ENCODE measurements at places on chromosomes 5 and 9.

- DNase-seq, result no peak
These were observed 43.0 kb downstream of the GNAQ start for GRCh38 chr9:77988630-77989029.

DNA sequence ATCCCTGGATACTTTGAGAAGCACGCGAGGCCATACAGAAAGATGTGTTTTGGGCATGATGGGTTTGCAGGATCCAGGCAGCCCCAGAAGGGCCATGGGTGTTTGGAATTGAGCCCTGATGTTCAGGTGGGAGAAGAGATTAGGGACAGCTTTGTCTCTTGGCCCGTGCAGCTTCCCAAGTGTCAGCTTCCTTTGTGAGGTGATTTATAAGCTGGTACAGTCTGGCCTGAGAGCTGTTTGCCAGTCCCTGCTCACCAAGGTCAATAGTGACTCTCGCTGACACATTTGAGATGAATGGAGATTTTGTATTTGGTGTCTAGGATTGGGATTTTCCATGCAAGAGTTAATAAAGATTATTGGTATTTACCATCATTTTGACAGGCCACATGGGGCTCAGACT is 165.9 kb downstream of the ICE1 start:
- no peak for DNase-seq

- DNase-seq, result no peak
These were observed 43.3 kb upstream of the CTSL start for GRCh38 chr9:87682618-87683017.

DNA sequence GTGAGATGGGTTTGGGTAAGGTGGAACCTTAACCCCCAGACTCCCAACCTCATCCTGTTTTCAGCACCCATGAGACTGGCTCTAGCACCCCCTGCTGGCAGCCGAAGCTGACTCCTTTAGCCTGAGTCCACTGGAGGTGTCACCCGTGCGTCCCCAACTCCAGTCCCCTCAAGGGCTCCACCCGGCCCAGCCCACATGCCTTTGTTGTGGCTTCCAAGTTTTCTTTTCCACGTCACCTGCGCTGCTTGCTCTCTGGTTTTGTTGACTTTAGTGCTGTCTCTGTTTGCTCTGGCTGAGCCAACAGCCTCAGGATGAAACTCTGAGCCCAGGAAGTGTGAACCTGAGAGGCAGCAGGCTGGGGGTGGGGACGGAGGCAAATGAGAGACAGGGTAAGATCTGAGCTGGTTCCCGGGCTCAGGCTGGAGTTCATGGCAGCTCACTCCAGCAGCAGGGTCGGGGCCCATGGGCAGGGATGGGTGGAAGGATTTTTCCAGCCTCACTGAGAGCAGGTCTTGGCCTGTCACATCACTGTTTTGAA is 13.2 kb upstream of the AQP7 start:
- no peak for DNase-seq

- peak; percentile 65 for DNase-seq
These were observed 43.3 kb upstream of the TJP2 start for GRCh38 chr9:69130456-69131441.

GRCh38 chr5:132466433-132467286 is 23.9 kb downstream of the IRF1 start:
- no peak for DNase-seq

- DNase-seq, result peak; percentile 99
These were observed 76.3 kb downstream of the MUSK start for GRCh38 chr9:110744715-110745384.

- DNase-seq, result no peak
These were observed 77.7 kb upstream of the SELENOP start for GRCh38 chr5:42889311-42889933.

GRCh38 chr9:87102126-87102525 is 154.8 kb upstream of the GAS1 start:
- DNase-seq, result no peak

GRCh38 chr9:124309667-124310084 is 51.9 kb downstream of the NEK6 start:
- DNase-seq, result peak; percentile 91

- DNase-seq, result no peak
These were observed 67.0 kb downstream of the ZNF366 start for GRCh38 chr5:72440207-72440638.

DNA sequence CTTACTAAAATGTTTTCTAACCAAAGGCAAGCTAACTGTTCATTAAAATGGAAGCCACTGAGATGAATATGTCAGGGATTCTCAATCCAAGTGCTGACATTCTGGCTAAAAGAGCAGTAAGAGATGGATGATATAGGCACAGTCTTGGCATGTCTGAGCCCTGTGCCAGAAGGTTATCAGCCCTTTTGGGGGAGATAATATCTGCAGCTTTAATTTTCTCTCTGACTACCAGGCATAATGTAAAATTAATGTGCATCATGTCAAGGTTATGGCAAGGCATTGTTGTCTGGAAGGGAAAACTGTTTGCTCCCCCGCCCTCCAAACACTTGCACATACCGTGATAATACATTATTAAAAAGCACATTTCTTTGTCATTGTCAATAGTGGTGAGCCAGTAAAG is 609.8 kb downstream of the ZNF608 start:
- no peak for DNase-seq

DNA sequence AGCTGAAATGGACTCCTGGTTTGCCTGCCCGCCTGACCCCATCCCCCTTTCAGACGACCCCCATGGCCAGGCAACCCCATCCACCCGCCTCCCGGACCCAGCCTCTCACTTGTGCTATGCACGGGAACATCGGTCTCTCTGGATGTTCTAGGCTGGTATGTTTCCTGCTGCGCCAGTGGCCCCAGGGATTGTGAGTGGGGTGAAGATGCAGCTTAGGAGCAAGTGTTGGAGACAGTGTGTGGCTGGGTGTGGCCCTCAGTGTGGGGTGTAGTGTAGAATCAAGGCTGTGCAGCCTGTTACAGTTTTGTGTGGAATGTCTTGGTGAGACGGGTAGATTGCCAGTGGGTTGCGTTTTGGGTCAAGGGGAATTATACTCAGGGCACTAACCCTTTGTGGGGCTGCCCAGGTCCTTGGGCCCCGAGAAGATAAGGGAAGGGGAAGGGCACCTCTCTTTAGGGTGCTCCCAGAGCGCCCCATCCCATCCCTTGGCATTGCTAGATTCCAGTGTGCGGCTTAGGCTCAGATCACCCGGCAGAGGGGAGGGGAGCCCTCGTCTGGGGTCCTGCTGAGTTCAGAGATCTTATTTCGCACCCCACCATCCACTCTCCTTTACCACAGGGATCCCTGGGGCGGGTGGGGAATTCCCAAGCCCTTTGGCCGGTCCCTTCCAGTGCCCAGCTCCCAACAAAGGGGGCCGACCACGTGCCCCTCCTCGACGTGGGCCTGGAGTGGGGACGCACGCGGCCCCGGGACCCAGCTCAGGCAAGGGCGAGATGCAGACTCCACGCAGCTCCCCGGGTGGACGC is 4.6 kb downstream of the IER5L start:
- no peak for DNase-seq

GRCh38 chr5:102747386-102748166 is 7.5 kb upstream of the PAM start:
- no peak for DNase-seq

GRCh38 chr9:74775396-74775795 is 112.3 kb downstream of the TRPM6 start:
- no peak for DNase-seq

GRCh38 chr5:91645347-91645746 is 262.2 kb upstream of the ARRDC3 start:
- no peak for DNase-seq

DNA sequence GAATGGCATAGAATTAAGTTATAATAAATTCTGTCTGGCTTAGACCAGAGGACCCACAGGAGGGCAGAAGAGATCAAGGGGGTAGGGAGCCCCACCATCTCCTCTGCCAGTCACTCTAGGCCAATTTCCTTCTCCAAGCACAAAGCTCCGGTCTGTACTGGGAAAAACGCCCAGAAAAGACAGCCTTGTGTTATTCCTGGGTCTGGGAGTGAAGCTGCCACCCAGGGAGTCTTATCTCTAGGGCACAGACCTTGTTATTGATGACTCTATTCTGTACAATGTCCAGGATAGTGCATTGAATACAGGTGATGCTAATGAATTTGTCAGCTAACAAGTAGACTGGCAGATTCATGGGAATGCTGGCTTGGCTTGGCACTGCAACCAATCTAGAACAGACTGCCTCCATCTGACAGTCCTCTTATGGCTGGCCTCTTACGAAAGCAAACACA is 60.7 kb downstream of the MED27 start:
- DNase-seq, result no peak

GRCh38 chr5:67676863-67677262 is 480.3 kb upstream of the CD180 start:
- DNase-seq, result no peak

DNA sequence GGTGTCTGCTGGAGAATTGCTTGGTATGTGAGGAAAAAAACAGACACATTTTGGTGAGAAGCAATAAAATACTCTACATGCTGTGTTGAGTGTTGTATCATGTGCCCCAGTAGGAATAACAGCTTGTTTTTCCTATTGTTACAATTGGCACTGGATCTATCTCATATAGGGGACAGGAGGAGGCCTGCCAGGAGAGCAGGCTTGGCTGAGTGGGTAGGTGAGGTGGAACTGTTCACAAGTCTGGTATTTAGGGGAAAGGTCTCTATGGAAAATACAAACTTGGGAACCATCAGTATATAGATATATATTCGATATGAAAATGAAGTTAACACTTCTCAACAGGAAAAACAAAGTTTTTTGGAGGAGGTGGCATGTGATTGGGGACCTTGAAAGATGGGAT is 9.5 kb upstream of the SH3TC2 start:
- DNase-seq, result no peak

- peak; percentile 29 for DNase-seq
These were observed 98.9 kb downstream of the CSNK1G3 start for GRCh38 chr5:123610665-123611405.

- DNase-seq, result no peak
These were observed 5.4 kb upstream of the CCDC187 start for GRCh38 chr9:136309101-136309801.

GRCh38 chr9:29775491-29775890 is 2202.2 kb upstream of the C9orf72 start:
- no peak for DNase-seq
